Endothelial cell (in vitro differentiated cells): ENCODE measurements at places on chromosomes 16 and 17. TPM values are rescaled to one million over a fixed set of nuclear protein-coding genes. Genes with fewer than 3 reads are reported as not detected.

DNA sequence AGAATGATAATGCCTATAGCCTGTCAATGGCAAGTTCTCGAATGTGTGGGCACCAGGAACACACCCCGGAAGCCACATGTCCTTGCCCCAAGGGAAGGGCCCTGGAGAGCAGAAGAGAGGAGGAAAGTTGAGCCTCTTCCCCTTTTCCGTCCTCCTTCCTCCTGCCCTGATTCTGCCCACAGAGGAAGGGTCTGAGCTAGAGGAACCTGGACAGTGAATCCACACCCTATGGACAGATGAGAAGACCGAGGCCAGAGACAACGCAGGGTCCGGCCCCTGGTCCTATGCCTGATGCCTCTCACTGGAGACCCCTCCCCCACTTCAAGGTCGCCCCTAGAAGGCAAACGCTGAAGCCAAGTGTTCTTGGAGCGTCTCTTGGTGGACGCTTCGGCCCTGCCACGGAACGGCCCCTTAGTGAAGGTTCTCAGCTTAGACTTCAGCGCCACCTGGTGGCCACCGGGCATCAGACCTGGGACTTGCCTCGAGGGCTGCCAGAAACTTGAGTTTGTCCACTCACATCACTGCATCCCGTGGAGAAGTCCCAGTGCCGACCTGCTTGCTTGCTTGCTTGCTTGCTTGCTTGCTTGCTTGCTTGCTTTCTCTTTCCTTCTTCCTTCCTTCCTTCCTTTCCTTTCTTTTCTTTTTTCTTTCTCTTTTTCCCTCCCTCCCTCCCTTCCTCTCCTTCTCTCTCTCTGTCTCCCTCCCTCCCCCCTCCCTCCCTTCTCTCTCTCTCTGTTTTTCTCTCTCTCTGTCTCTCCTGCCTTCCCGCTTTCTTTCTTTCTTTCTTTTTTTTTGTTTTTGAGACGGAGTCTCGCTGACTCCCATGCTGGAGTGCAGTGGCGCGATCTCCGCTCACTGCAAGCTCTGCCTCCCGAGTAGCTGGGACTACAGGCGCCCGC lies 20.6 kb upstream of the SPNS3 start:
- H3K27me3 ChIP-seq = peaks cover 2% of the 10 kb centered on the region
- H3K4me1 ChIP-seq = no peaks in the 10 kb centered on the region
- peak; percentile 98 for DNase-seq
- no peaks in the 10 kb centered on the region for H3K36me3 ChIP-seq

GRCh38 chr16:80702696-80703095 lies 101.7 kb downstream of the CDYL2 start:
- no peaks in the 10 kb centered on the region for H3K36me3 ChIP-seq
- no peak overlapping the region for H3K4me3 ChIP-seq
- DNase-seq = no peak
- peaks cover 4% of the 10 kb centered on the region for H3K4me1 ChIP-seq
- no peak overlapping the region for H3K27ac ChIP-seq

DNA sequence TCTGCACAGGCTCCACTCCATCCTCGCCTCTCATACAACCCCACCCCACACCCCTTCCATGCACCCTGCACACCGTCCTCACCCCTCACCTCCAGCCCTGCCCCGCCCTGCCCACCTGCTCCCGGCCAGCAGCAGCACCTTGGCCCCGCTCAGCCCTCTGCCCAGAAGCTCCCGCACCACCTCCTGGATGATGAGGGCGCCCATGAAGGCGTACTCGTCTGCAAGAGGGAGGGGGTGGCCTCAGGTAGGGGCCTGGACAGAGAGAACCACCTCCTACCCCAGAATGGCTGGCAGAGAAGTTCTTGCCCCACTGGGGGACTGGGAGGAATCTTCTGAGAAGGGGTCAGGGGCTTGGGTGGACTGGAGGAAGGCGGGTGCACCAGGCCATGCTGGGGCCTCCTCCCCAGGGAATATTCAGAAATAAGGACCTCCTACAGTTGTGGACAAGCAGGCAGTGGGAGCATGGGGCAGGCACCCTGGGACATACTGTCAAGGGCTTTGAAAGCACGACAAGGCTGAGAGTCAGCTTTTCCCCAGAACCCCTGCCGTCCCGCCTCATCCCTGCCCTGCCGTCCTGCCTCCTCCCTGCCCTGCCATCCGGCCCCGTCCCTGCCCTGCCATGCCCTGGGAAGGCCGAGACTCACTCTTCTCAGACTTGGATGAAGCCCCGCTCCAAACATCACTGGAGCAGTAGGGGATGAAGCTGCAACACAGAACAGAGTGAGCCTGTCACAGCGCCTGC lies 3.1 kb downstream of the NOTUM start:
- peaks cover 4% of the 10 kb centered on the region for H3K4me1 ChIP-seq
- H3K4me3 ChIP-seq = no peak overlapping the region
- peaks cover 23% of the 10 kb centered on the region for H3K27me3 ChIP-seq
- peaks cover 8% of the 10 kb centered on the region for H3K36me3 ChIP-seq
- H3K27ac ChIP-seq = no peak overlapping the region
- DNase-seq = no peak

DNA sequence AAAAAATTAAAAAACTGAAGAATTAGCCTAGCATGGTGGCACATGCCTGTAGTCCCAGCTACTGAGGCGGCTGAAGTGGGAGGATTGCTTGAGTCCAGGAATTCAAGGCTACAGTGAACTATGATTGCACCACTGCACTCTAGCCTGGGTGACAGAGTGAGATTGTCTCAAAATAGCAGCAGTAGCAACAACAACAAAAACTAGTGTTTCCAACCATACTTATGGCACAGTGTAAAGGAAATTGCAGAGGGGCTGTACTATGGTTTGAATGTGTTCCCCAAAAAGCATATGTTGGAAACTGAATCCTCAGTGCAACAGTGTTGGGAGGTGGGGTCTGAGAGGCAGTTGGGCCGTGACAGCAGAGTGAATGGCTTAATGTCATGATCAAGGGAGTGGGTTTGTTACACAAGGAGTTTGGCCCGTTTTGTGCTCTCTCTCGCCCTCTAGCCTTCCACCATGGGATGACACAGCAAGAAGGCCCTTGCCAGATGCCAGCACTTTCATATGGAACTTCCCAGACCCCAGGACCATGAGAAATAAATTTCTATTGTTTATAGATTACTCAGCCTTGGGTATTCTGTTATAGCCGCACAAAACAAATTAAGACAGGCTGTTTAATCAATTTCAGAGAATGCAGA lies 70.0 kb downstream of the PGS1 start:
- H3K4me3 ChIP-seq = no peak overlapping the region
- no peaks in the 10 kb centered on the region for H3K36me3 ChIP-seq
- no peak overlapping the region for H3K27ac ChIP-seq
- peaks cover 4% of the 10 kb centered on the region for H3K27me3 ChIP-seq

DNA sequence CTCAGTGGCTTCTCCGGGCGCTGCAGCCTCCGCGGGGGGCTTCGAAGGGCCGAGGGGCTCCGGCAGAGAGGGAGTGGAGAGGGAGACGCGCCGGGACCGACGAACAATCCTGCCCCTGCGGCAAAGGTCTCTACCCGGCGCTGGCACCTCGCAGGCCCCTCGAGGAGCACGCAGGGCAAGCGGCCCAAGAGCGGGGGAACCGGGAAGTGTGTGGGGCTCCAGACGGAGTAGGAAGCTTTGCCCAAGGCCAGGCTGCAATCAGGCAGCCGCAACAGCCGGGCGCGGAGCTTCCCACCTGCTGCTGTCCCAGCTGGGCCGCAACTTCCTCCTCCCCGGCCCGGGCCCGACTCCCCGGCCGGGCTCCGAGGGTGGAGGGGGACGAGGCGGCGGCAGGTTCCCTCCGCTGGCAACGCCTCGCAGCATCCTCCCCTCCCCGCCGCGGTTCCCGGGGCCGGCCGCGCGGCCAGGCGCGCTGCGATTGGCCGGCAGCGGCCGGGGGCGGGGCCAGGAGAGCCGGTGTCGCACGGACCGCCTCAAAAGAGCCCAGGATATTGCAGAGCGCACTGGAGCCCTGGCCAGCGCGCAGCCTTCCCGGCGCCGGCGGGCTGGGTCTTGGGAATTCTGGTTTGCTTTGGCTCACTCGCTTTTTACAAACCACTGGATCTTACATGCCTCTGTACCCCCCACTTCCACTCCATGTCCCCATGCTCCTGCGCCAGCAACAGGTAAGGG lies at the start of gene KCNJ2:
Gene KCNJ2, plus strand, starts transcription at position 556 of the 732 bp plus-strand sequence. CDS start 5,508 bp downstream, outside the sequence.
- peaks cover 33% of the 10 kb centered on the region for H3K4me1 ChIP-seq
- H3K4me3 ChIP-seq = peak within 1 kb of the TSS; percentile 98
- peak within 1 kb of the TSS; percentile 66 for H3K27ac ChIP-seq
- H3K36me3 ChIP-seq = no peaks in the 10 kb centered on the region
- H3K27me3 ChIP-seq = peaks cover 4% of the 10 kb centered on the region
- peak; percentile 93 for DNase-seq

DNA sequence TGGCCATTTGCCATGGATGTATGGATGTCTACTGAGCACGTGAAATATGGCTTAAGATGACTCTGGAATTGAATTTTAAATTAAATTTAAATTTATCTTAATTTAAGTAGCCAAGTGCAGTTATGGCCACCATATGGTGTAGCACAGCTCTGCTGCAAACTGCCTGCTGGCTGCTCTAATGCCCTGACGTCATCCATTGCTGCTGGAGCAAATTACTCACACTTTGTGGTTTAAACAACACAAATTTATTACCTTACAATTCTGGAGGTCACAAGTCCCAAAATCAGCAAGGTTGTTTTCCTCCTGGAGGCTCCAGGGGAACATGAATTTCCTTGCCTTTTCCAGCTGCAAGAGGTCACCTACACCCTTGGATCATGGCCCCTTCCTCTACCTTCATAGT lies 679.3 kb upstream of the EEF2KMT start:
- H3K27me3 ChIP-seq = no peaks in the 10 kb centered on the region
- no peaks in the 10 kb centered on the region for H3K36me3 ChIP-seq
- H3K4me1 ChIP-seq = no peaks in the 10 kb centered on the region
- H3K27ac ChIP-seq = no peak overlapping the region
- H3K4me3 ChIP-seq = no peak overlapping the region

DNA sequence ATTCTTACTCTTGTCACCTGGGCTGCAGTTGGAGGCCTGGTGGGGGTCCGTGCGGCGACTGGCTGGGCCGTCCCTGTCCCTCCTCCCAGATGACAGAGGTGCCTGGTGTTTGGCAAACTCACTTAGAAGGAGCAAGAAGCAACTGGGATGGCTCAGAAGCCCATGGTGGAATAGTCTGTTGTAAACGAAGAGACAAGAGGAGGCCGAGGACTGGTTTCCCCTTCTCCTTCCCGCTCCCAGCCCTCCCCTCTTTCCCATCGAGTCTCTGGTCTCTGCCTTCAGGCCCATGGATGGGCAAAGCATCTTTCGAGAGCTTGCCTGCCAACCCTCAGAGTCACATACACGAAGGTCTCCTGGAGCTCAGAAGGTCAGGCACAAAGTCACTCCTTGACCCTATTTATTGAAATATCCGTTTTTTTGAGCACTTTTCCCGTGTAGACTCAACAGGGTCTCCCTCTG lies 364.4 kb downstream of the SEC14L1 start:
- peaks cover 18% of the 10 kb centered on the region for H3K36me3 ChIP-seq
- H3K4me1 ChIP-seq = peaks cover 3% of the 10 kb centered on the region
- peaks cover 18% of the 10 kb centered on the region for H3K27me3 ChIP-seq
- no peak for DNase-seq
- no peak overlapping the region for H3K27ac ChIP-seq

HEATR3 gene
- total RNA-seq = 10.3 TPM

CTRB1 gene
- not detected for total RNA-seq

OR1A1 gene
- total RNA-seq = not detected
